Activated naive CD8-positive, alpha-beta T cell treated with anti-CD3 and anti-CD28 coated beads for 36 hours (primary cell): ENCODE measurements at places on chromosomes 12 and 14.
A peak's percentile ranks its signal among the peaks of the same experiment; 100 is the strongest.

- DNase-seq, result no peak
Measured at GRCh38 chr12:55720894-55721444, 776 bp downstream of the RDH5 start.

DNA sequence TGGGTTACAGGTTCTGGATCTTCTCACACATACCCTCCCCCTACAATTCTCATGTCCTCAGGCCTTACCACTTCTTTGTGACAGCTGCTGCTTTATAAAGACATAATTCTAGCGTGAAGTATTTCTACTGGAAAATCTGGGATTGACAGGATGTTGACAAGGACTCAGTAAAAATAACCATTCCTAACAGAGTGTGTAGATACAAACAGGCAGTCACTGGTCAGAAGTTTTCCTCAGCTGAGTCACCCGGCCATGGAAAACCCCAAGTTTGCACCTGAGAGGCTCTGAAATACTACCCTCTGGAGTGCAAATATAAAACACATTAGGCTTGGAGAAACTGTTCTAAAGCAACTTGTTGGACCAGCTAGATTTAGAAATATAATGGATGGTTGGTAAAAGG lies 54.4 kb downstream of the SPPL3 start:
- no peak for DNase-seq

- no peak for DNase-seq
Measured at GRCh38 chr14:102914474-102915291, 7.8 kb upstream of the AMN start.

GRCh38 chr14:105272623-105273022 lies 24.3 kb downstream of the BTBD6 start:
- no peak for DNase-seq

GRCh38 chr12:108495054-108495453 lies 20.0 kb upstream of the FICD start:
- DNase-seq, result peak; percentile 18

DNA sequence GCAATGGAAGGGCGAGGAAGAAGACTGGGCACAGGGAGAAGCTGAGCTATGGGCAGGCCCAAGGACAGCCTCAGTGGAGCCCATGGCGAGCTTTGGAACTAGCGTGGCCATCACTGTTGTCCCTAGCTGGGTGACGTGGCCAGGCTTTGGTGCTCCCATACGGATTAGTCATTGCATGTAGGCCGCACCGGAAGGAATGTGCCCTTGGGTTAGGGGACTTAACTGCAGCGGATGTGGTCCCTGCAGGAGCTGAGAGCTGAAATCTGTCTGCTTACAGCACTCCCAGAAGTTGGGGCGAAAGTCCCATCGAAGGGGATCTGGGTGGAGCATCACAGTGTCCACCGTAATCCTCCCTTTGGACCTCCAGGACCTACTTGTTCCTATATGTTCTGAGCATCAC lies 133.7 kb downstream of the PAPOLA start:
- DNase-seq, result no peak

DNA sequence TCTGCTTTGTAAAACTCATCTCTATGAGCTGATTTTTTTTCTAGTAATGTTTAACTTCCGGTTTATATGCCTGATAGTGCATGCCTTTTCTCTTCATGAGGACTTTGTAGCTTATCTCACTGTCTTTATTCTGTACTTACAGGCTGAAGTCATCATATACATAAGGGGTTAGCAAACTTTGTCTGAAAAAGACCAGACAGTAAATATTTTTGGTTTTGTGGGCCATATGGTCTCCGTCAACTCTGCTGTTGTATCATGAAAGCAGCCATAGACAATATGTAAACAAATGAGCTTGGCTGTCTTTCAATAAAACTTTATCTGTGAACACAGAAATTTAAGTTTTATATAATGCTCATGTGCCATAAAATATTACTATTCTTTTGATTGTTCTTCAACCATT lies 172.1 kb downstream of the GXYLT1 start:
- no peak for DNase-seq

DNA sequence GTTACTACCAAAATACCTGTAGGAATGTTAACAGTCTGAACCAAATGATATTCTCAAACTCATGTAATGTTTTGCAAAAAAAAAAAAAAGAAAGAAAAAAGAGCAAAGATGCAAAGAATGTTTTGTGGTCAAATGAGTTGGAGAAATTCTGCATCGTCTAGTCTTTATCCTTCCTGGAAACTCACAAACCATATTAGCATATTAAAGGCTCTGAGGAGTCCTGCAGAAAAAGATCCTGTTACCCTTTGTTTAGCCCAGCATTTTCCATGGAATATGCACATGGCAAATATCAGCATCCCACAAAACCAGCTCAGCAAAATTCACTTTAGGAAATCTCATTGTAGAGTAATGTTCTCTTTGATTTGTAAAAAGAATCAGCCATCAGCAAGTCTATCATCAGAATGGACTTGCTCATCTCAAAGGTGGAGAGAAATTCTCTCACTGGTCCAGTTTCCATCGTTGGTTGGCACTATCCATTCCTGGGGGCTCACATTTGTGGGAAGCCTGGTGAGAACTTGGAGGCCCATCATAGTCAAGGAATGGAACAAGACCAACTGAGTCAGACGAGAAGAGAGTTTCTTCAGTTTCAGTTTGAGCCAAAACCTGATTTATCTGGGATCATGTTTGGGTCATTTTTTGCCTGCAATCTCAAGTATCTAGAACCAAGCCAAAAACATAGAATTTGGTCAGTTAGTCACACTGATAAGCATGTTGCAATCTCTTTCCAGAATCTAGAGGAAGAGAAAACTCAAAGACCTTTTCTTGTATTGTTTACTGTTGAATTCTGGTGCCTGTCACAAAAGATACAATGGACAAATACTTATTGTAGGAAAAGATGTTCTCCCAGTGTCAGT lies 129.8 kb downstream of the TBX5 start:
- no peak for DNase-seq

DNA sequence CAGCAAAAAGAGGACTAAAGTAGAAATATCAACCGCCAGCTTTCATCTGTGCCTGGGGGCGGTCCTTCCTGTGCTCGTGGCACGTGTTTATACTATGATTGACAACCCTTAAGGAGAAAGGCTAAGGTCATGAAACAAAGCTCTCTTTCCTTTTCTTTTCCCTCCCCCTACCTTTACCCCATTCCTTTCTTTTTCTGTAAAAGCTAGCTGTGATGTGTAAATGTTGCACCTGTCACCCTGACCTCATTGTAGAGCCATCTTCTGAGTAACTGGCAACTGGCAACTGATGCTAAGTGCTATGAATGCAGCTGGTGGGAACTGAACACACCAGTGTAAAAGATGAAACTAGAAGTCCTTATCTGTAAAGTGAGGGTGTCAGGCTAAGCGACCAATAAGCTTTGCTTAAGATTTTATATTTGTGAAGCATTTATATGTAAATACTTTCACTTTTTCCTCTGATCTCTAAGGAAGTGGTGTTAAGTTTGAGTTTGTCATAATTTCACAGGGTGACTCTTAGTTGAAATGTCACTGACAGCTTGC lies 102.8 kb upstream of the BCAT1 start:
- peak; percentile 50 for DNase-seq

DNA sequence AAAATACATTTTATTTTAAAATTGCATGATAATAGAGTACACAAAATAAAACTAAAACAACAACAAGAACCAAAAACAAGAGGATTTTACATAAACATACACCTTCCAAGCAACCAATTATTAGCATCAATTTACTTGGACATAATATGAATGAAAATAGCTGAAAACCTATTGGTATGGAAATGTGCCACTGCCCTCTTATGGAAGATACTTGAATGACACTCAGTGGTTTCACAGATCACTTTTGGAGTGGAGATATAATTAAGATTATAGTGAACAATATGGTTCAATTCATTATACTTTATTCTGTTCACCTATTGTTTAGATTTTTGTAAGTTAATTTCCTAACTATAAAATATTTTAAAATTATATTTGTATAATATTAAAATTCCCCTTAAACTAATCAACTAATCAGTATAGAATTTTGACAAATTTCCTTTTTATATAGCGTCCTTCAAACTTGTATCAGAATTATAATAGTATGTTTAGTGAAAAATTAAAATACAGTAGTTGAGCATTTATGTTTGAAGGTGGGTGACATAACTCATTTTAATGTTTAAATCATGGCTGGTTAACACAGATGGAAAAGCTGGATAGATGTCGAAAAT lies 70.1 kb downstream of the SLC6A15 start:
- no peak for DNase-seq

DNA sequence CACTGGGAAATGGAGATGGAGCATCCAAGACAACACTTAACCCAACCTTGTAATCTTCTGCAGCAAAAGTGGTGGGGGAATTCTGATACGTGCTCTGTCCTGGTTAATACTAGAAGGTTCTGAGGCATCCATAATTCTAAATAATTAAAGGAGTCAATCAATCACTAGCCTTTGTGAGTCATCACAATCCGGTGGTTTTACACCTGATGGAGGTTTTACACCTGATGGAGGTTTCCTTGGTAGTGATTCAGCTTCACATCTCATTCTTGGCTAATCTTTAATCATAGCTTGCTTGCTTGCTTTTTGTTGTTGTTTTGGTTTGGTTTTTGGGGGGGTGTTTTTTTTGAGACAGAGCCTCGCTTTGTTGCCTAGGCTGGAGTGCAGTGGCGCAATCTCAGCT lies 343.4 kb downstream of the DPF3 start:
- DNase-seq, result no peak

DNA sequence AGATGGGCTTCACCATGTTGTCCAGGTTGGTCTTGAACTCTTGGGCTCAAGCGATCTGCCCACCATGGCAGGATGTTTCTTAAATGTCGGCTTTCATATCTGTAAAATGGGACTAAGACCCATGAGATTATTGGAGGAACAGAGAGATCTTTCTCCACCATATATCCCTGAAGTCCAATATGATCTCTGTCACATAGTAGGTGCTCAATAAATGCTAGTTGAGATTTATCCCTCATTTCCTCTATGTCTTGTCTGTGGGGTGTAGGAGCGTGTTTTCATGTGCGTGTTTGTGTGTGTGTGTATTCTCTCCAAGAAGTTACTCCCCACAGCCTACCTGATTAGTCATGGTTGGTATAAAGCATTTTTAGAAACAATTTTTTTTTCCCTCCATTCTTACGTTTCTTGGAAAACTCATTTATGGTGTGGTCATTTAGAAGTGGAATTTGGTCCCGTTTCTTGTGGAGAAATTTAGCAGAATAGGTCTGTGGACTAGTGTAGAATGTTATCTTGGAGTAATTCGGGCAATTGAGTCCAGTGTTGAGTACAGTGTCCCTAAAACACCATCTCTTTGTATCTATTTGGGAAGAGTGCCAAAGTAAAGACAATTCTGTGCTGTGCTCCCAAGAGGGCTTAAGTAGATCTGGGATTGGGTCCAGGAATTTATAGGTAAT lies 4.3 kb downstream of the STRAP start:
- DNase-seq, result no peak

- no peak for DNase-seq
Measured at GRCh38 chr14:65506801-65507200, 94.3 kb downstream of the FUT8 start.

- DNase-seq, result peak; percentile 77
Measured at GRCh38 chr14:22561661-22562579, 27.1 kb downstream of the DAD1 start.

DNA sequence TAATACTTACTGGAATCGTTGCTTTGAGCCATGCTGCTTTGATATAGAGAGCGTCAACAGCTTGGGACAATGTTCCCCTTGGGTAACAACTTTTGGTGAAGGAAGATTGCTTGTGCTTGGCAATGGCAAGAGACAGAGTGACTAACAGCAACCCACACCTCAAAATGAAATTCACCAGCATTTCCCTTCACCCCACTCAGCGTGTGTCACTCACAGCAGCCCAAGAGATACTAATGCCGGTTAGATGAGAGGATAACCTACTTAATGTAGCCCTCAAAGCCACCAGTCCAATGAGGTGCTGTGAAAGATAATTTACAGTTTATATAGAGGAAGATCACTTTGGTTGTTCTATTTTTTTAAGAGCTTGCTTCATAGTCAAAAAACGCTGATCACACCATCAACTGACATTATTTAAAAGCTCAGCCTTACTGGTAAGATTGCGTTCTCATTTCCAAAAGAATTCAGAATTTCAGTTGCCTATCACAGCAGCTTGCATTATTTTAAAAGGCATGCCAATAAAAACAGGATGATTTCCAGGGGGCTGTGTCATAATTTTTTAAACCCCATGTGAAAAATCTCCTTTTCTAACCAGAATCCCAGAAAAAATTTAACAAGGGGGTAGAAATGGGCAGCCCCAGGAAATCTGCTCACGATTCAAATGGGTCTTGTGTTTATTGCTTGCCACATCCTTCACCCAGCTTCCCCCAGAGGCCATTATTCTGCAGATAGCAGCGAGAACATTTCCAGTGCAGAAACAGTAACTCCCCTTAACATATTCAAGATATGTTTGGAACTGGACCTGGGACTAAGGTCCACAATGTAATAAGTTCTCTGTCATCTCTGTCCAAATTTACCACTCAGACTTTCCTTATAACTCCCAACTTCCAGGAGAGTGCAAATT lies at the start of gene IL26:
Gene IL26, minus strand, starts transcription at position 235 of the 901 bp plus-strand sequence. Its CDS starts 54 bp downstream, at position 181.
- no peak for DNase-seq

GRCh38 chr12:102483466-102483865 lies 3.1 kb upstream of the IGF1 start:
- DNase-seq, result peak; percentile 19

DNA sequence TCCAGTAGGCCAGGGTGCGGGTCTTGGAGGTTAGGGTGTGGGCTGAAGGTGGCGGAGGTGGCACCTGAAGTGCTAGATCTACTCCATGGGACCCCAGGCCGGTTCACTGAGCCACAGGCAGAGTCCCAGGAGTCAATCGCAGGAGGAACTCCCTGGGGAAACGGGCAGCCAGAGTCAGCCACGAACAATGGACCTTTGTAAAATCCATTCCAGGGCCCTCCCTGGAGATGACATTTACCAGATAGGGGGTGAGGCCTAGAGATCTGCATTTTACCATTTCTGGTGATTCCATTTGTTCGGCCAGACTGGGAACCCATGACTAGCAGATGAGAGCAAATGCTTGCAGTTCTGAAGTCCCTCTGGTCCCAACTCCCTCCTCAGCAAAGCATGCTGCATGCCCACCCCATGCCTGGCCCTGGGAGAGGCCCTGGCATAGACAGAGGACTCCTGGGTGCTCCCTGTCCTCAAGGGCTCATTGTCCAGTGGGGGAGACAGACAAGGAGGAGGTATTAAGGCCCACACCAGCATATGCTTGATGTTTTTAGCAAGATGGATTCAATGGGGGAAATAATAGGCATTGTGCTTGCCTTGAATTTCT lies 115.5 kb downstream of the EML1 start:
- DNase-seq, result no peak

GRCh38 chr12:2941524-2941923 lies 17.7 kb upstream of the TEAD4 start:
- no peak for DNase-seq
